Activated naive CD8-positive, alpha-beta T cell treated with anti-CD3 and anti-CD28 coated beads for 36 hours (primary cell): ENCODE measurements at places on chromosomes 1 and 21.

DNA sequence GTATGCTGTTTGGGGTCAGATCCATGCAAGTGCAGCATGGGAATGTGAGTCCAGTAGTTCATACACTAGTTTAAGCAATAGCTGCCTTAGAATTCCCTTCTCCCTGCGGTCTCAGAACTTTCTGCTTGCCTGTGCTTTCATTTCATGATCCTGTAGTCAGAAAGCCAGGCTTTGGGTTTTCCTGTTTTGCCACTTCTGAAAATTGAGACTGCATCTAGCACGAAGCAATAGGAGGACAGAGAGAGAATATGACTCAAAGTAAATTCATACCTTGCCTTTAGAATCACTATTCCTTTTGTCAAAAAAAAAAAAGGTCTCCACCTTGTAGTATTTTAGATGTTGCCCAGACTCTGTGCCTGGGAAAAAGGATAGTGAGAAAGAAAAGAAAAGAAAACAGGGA lies 161.2 kb upstream of the SNX7 start:
- DNase-seq = no peak

DNA sequence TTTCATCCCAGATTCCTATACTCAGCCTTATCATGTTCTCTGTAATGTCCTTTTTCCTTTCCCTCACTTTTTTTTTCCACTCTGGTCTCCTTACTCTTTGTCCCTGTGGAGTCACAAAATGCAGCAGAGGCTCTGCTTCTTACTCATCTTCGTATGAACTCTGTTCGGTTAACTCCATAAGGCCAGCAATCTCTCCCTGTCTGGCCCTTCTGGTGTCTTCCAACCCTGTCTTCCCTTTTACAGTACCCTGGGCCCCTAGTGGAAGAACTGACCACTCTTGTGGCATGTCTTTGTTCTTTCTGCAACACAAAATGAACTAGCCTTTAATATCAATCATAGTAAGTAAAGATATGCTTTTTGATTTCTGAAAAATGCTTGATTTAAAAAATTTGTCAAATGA lies 7.1 kb downstream of the CD101 start:
- no peak for DNase-seq

- no peak for DNase-seq
These were observed 30.4 kb downstream of the TRIT1 start for GRCh38 chr1:39852876-39853275.

GRCh38 chr1:236451796-236452373 lies 57.8 kb downstream of the EDARADD start:
- peak; percentile 7 for DNase-seq

- DNase-seq = peak; percentile 39
These were observed at the start of gene DNALI1 for GRCh38 chr1:37556712-37557196. DNALI1 (plus strand) TSS chr1:37556940; CDS start chr1:37556995, 55 bp downstream.

DNA sequence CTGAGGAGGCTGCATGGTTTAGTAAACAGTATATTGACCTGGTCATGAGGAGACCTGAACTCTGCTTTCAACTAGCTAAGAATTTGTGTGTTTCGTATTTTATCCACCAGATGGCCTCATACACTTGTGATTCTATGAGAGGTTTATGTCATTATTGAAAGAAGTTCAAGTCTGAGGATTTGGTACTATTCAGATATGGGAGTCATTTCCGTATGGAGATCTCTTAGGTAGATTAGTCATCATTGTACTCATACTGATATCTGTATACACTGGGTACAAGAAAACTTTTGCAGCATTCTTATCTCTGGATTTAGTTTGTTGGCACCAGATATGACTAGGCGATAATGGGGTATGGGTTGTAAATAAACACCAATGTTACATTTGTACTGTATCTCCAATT lies 26.6 kb downstream of the ATF6 start:
- no peak for DNase-seq

DNA sequence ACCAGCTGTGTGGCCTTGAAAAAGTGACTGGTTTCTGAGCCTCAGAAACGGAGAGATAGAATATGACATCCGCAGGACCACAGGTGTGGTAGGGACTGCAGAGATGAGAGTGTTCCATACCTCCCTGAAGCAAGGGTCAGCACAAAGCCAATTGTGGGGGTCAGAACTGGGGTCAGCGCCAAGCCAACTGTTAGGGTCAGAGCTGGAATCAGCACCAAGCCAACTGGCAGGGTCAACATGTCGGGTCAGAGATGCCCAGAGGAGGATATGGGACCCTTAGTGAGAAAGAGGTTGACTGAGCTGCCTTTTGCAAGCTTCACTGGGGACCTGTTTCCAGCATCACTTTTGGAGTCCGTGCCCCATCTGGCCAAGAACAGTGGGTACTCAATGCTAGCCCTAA lies 93.9 kb downstream of the MATN1 start:
- no peak for DNase-seq

- DNase-seq = no peak
These were observed 24.2 kb upstream of the FAM20B start for GRCh38 chr1:179001451-179001850.

DNA sequence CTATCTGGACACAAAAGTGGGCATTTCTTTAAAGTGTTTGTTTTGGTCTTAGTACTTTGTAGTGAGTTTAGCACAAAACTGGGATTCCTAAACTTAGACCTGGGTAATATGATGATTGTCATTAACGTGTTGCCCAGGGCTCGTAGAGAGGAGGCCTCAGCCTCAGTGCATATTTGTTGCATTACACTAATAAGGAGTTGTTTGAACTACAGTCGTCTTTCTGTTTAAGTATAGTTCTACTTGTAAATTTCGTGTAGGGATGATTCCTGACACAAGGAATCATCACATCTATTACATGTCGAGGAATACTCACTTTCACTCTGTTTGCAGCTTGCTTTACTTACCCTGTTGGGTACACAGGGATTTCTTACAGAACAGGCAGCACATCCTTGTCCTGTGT lies 85.0 kb downstream of the PRDM2 start:
- no peak for DNase-seq

DNA sequence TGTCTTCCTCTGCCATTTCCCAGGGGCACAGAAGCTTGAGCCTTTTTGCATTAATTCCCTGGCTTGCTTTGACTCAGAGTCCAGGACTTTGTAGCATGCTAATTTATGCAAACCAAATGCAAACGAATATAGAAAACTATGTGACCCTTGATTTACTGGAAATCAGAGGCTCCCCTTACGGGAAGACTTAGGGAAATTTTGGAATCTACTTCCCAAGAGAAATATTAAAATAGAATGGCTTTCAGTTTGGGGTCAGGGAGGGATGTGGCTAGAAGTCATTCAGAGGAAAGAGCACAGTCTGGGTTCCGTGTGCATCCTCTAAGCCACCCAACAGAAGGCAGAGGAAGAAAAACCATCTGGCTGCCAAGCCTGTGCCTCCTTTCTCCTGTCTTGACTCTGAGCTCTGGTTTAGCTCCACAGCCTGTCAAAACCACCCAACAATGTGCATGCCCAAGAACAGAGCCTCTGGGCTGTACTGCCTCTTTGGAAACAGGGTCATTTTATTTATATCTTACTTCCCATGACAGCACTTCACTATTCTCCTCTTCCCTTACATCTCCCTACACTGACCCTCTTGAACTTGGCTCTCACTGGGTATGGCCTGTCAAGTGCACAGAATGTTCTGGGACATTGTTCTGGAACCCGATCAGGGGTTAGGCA lies 30.1 kb downstream of the ATF3 start:
- no peak for DNase-seq

DNA sequence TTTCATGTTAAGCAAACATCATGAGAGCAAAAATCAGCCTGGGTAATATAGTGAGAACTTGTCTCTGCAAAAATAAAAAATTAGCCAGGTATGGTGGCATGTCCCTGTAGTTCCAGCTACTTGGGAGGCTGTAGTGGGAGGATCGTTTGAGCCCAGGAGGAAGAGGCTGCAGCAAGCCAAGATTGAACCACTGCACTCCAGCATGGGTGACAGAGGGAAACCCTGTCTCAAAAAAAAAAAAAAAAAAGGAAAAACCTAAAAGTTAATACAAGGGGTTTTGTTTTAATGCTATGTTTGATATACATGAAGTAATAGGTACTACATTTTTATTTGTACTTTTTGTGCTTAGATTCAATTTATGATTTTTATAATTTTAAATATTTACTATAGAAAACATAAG lies 27.1 kb upstream of the SLC35A3 start:
- DNase-seq = no peak

DNA sequence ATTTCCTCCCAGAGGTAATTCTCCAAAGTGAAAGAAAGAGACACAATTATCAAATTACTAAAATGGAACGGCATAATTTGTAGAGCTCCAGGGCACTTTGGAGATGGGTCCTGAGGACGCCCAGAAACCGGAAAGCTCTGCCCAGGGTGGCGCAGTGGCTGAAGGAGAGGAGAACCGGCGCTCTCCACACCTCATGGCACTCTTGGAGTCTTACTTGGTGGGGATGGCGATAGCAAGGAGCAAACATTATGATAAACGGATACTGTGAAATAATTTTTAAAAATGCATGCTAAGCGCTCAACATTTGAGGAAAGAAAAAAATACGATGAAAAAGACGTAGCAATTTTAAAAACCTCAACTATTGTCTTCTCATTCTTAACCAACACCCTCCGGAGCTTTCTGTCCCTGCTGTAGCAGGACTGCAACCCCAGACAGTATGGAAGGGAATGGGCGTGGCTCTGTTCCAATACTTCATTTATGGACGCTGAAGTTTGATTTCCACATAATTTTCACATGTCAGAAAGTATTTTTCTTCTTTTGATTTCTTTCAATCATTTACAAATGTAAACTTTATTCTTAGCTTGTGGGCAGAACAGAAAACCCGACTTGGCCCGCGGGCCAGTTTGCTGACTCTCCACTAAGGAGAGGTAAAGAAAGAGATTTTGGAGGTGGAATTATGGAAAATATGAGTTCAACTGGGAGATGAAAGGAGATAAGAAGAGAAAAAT lies 1.1 kb downstream of the S100A11 start:
- DNase-seq = no peak

DNA sequence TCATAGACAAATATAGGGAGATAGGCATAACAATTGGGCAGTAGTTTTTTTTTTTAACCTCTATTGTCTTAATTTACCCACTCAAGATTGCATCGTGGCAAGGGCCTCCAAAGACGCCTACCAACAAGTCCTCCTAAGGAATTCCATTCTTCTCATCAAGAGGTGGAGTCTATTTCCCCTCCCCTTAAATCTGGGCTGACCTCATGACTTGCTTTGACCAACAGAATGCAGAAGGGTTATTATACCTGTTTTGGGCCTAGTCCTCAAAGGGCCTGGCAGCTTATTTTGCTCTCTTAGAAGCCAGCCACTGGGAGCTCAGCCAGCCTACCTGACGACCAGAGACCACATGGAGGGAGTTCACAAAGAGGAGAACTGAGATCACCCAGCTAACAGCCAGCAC lies 92.3 kb downstream of the COQ8A start:
- DNase-seq = no peak

DNA sequence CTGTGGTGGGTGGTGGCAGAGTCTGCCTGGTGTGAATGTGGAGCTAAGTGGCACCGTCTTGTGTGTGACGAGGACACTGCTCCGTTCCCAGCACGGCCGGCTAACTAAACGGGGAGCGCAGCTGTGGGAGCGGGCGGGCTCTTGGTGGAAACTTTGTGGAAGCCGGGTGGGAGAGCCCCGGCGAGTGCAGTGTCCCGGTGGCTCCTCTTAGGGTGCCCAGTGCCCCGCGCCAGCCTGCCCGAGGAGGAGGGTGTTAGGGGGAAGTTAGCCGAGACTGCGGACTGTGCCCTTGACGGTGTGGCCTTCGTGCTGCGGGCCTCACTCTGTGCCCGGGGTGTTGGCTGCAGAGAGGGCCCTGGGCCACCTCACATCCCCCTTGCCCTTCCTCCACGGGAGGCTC lies 9.9 kb downstream of the PEX10 start:
- no peak for DNase-seq

- no peak for DNase-seq
These were observed 14.3 kb upstream of the NASP start for GRCh38 chr1:45569571-45569961.

- no peak for DNase-seq
These were observed 413.9 kb downstream of the DUSP10 start for GRCh38 chr1:221327954-221328353.

DNA sequence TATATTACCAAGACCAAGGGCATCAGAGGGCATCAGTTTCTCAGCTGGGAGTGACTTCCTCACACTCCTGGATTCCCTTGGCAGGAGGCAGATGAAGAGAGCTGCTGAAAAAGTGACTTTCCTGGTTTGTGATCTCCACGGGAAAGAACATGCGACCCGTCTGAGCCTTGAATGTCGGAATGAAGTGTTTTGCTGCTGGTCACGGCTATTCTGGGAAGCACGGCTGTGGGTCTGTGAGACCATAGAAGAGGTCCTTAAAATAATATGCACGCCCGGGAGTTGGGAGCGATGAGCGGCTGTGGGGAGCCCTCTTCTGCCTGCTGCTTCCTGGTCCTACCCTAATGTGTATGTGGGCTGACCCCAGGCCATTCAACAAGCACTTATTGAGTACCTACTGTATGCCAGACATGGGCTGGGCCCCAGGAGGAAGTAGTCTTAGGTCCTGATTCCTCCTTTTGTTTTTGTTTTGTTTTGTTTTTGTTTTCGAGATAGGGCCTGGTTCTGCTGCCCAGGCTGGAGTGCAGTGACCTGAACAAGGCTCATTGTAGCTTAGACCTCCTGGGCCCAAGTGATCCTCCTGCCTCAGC lies 13.2 kb upstream of the UMODL1 start:
- DNase-seq = no peak

GRCh38 chr1:214074477-214074876 lies 86.7 kb downstream of the PROX1 start:
- DNase-seq = no peak

- DNase-seq = no peak
These were observed 34.9 kb downstream of the ETS2 start for GRCh38 chr21:38840456-38841300.

DNA sequence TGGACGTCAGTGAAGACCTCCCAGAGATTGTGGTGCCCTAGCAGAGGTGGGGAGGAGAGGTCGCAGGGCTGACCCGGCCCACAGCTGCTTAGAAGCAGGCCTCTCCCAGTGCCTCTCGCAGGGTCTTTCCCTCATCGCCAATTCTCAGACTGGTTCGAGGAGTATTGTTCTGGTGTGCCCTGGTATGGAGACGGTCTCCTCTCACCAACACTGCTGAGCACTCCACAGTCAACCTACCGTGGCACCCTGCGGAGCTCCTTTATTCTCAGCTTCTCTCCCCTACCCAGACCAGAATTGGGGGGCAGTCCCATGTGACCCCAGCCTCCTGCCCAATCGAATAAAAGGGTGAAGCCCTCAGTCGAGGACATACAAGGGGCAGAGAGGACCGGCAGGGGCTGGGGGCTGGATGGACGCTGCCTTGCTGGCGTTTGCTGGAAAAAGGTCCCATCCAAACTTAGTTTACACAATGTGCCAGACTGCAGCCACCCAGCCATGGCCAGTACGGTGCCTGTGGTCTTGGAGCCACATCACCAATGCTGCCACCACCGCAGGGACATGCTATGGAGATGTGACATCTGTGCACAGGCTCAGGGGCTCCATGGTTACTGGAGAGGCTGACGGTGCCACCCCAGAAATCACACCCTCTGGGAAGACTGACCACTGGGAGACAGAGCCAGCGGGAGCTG lies 80.8 kb downstream of the STUM start:
- no peak for DNase-seq

GRCh38 chr1:90107990-90108389 lies 113.1 kb downstream of the ZNF326 start:
- DNase-seq = no peak
